ENCODE measurements at places on chromosomes 1 and 21.

DNA sequence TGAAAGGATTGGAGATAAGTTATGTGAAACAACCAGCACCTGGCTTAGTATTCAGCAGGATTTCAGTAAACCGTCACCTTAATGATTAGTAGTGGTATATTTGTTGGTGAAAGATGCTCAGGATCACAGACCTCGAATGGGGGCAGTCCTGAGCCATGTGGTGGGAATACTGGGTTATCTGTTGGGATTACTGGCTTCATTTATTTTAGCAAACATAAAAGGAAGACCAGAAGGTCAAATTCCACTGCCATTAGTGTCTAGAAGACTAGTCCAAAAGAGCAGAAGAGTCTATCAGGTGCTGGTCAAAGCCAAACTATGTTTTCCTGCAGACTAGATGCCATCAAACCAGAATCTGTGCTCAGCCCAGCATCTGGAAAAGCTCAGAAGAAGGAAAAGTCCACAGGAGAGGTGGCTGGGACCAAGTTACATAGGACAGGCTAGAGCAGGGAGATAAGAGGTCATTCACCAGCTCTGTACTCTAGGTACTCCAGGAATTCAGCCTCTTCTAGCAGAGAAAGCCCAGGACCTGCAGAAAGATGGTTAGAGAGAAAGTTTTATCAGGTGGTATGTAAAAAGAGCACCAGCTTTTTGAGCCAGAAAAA, 343.4 kb downstream of the PLPP3 start:
- no peak for DNase-seq

GRCh38 chr1:70499695-70500094, 88.6 kb downstream of the CTH start:
- DNase-seq = no peak

GRCh38 chr1:118204648-118205047, 19.6 kb upstream of the SPAG17 start:
- DNase-seq = no peak

DNA sequence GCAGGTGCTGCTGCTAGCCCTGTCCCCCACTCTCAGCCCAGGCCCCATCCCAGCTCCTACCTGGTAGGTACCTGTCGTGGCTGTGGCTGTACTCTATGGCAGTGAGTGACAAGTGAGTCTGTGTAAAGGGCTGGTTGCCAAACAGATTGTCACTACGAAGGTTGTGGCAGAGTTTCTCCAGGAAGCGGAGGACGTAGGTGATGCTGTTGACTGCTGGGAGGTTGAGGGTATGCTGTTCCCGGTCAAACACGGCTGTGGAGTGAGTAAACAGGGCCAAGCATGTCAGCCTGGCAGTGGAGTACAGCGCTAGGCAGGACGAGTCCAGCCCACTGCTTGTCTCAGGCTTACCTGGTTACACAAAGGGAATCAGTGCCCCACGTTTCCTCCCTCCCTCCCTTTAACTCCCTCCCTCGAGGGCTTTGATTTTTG, 24.8 kb upstream of the SLFNL1 start:
- no peak for DNase-seq

DNA sequence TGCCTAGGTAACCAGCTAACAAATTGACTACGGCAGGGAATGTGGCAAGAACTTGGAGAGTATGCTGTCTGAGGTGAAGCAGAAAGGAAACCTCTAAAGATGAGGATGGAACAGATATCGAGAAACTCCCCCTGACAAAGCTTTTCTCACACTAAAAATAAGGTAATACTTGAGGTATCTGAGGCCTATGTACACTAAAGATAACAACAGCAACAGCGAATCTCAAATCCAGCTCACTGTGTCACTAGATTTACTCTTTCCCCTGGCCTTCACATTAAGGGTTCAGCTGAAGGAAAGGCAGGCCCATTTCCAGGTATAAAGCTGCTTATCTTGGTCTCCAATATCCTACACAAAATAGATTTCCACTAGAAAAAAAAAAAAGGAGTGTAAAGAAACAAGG, 518.0 kb downstream of the KCNT2 start:
- DNase-seq = no peak

DNA sequence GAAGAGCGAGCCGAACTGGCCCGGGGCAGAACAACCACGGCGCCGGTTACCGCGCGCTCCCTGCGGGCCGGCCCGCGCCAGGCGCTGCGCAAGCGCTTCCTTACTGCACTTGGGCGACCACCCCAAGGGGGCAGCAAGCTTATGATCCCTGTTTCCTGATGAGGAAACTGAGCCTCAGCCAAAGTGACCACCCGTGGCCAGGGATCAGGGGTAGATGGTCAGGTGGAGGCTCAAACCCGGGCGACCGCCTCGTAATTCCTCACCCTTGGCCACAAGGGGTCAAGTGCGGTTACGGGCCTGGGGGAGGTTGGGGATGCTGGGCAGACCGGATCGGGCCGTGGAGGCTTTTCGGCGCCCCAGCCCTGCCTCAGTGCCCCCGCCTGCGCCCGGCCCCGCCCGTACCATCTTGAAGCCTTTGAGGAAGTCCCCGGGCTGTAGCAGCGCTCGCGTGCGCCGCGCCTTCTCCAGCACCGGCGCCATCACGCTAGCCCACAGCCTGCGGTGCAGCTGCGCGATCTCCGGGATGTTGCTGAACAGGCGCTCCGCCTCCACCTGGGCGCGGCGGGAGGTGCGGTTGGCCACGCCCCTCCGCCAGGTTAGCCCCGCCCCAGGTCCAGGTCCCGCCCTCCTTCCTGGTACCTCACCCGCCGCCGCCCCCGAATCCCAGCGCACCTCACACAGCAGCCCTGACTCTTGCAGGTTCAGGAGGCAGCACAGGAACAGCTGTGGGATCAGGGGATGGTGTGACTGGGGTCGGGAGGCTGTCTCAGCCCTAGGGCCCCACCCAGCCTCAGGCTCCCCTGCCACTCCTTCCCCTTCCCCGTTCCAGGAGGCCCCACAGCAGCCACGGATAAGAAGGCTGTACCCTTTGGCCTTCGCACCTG, 5.4 kb upstream of the TNFRSF25 start:
- DNase-seq = no peak

- DNase-seq = no peak
Measured at GRCh38 chr1:155471891-155472290, 90.7 kb downstream of the ASH1L start.

DNA sequence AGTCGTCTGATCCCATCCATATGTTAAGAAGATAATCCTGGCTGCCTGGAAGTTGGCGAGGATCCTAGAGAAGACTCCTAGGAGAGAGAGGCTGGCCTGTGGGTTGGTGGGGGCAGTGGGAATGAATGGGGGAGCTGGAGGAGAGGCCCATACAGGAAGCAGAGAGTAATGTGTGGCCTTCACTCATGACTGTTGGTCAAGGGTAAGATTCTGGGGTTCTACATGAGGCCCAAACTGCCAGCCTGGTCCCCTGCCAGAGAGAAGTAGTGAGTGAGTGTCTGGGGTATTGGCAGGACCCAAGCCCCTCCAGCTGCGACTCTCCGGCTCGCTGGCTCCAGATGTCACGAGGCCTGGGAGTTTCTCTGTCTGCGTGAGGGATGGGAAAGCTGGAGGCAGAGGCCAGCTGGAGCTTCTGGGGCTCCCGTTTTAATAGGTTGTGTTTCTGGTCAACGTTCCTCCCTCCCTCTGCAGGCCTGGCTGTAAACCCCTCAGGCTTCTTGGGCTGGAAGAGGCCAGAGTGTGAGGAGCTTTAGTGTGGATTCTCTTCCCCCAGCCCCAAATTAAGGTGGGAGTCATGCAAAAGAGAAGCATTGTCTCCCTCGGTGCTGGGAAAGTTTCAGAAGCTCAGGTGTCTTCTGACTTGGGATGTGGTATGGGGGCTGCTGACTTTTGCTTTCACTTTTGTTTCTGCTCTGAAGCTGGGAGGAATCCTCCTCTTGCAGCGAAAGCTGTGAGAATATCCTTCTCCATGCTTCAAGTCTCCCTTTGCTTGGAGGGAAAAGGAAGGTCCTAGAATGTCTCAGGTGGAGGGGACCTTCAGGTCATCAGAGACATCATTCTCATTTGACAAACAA, 2.6 kb downstream of the TMEM51 start:
- no peak for DNase-seq

DNA sequence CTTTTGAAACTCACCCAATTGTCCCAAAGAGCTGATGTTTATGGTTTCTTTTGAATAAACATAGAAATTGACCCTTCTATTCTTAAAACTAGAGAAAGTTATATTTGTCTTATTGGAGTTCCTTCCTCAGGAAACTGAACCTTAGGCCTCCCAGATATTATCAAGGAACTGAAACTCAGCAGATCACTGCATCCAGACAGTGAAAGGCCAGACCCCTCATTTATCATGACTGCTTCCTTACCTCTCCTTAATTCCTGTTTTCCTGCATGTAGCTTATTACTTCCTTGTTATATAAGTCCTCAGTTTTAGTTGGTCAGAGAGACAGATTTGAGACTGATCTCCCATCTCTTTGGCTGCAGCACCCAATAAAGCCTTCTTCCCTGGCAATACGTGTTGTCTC, 27.5 kb downstream of the SLC22A15 start:
- DNase-seq = no peak

GRCh38 chr1:6358144-6358624, 35.4 kb downstream of the ACOT7 start:
- no peak for DNase-seq

DNA sequence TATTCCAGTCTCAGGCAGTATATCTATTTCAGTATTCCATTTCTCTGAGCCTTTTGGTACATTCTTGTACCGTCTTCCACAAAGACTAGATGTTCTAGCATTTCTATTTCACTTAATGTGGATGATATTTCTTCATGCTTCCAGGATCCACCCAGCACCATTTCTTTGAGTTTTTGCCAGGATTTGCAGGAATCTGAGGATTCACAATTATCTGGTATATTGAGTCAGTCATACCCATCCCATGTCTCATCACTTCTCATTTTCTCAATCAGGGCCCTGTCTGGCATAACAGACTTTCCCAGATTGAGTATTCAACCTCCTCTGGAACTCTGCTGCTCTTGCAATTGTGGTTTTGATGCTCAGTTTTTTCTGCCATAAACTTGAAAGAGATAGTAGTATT, 20.9 kb upstream of the COL11A1 start:
- DNase-seq = no peak

DNA sequence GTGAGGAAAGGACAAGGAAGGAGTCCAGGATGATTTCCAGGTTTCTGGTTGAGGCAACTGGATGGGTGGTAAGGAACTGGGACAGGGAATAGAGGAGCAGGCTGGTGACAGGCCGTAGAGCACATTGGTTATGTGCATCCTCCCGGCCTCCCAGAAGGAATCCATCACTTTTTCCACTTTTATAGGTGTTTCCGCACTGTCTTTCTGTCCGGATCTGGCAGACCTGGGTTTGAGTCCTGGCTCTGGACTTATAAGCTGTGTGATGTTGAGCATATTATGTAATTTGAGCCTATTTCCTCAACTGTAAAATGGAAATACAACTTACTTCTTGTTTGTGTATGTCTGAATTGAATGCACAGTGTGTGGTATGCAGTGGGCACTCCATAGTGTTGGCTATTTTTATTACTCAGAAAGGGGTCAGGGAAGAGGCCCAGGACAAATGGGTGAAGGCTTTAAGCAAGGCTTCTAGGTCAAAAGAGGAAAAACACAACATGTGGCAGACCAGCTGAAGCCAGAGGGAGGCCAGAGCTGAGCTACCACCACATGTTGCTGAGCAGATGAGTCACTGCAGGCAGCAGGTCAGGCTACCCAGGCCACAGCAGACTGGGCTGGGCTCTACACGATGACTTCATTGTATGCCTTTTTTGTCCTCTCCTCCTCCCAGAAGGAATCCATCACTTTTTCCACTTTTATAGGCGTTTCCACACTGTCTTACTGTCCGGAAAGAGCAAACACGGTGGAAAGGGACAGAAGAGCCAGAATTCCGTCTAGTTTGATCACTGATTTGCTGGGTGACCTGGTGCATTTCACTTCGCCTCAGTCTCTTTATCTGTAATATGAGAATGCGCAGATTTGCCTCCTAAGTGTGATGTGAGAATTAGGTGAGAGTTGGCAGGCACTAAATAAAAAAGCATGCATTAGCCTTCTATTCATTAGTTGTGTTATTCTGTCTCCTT, 791 bp upstream of the MAST2 start:
- no peak for DNase-seq

DNA sequence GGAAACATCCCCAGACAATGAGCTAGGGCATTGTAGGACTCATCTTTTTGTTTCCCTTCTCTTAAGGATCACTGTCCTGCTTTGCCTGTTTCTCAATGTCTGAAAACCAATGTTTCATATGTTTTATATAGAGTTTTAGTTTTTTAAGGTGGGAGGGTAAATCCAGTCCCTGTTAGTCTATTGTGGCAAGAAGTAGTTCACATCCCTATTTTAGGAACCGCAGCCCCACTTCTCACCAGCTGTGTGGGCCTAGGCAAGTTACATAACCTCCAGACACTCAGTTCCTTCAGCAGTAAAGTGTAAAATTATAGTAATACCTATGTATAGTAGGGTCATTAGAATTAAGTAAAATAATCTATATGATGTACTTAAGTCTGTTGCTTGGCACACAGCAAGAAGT, 105.8 kb upstream of the WLS start:
- no peak for DNase-seq

DNA sequence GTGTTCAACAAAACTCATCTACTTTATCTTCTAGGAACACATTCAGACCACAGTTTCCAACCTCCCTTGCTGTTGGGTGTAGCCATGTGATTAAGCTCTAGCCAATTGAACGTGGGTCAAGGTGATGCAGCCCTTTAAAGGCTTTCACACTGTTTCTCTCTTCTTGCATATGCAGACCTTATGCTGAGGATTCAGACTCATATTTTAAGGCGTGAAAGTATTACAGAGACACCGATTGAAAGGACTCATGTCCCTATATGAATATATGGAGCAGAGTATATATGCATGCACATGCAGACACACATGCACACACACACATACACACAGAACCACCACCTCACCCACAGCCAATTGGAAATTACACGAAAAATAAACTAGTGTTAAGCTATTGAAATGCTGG, 214.3 kb upstream of the NR5A2 start:
- DNase-seq = no peak

GRCh38 chr1:117339866-117340700, 27.2 kb upstream of the MAN1A2 start:
- no peak for DNase-seq

- no peak for DNase-seq
Measured at GRCh38 chr1:65170511-65171142, 22.6 kb downstream of the AK4 start.

Data from stimulated activated CD4-positive, alpha-beta T cell treated with anti-CD3 and anti-CD28 coated beads, Interleukin-2, amount 100 ng/mL, for 24 hours (primary cell).